ENCODE measurements at places on chromosomes 3 and 15.

DNA sequence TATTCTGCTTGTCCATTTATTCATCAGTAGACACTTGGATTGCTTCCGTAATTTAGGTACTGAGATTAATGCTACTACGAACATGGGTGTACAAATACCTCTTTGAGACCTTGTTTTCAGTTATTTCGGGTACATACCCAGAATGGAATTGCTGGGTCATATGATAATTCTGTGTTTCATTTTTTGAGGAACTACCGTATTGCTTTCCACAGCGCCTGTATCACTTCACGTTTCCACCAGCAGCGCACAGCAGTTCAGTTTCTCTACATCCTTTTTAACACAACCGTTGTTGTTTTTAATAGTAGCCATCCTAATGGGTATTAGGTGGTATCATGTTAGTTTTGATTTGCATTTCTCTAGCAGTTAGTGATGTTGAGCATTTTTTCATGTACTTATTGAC, 9.5 kb downstream of the PAK2 start:
- DNase-seq, result no peak

- DNase-seq, result no peak
These were observed 132.3 kb downstream of the LRRK1 start for GRCh38 chr15:101051291-101052030.

- DNase-seq, result no peak
These were observed 231.2 kb downstream of the MBNL1 start for GRCh38 chr3:152499791-152500385.

DNA sequence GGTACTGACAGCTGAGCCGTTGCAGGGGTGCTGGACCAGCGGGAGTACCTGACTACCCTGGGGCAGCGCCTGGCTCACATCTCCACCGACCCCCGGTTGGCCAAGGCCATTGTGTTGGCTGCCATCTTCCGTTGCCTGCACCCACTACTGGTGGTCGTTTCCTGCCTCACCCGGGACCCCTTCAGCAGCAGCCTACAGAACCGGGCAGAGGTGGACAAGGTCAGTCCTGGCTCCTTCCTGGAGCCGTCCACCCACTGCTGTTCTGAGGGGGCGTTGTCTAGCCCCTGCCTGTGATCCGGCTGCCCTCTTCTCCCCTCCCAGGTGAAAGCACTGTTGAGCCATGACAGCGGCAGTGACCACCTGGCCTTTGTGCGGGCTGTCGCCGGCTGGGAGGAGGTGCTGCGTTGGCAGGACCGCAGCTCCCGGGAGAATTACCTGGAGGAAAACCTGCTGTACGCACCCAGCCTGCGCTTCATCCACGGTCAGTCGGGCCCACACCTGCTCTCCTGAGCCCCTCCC, 45.7 kb downstream of the DHX30 start:
- no peak for DNase-seq

DNA sequence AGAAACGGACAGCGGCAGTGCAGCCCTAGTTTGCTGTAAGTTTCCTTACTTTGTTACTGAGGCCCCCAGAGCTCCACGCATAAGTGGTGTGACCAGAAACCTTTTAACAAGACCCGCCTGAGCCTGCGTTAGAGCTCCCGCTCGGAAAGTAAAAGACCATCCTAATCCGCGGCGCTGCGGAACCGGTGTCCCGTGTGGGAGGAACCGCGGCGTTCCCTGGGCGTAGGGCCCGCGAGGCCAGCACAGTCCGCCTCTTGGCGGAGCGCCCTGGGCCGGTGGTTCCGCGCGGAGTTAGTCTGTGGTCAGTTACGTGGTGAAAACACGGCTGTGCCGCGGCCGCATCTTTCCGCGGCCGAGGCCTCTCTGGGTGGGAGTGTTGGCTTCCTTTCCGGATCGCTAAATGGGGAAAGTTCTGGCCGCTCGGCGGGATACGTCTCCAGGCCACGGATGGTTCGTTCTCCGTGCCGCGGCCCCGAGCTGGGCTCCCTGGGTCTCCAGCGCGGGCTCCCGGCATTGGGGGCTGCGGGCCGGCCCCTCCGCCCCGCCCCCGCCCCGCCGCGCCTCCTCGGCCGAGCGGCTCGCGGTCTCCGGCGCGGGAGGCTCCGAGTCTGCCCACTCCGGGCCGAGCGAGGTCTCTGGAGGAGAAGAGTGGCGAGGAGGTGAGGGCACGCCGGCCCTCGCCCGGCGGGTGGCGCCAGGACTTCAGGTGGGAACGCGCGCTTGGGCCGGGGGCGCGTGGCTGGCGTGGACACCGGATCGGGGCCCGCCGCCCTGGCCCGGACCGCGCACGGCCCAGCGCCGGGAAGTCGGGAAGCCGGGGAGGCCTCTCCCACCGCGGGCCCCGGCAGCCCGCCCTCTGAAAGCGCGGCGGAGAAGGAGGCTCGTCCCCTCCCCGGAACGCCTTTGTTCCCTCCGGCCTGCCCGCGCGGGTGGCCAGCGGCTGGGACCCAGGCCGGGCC, 754 bp downstream of the B3GNT5 start:
- peak; percentile 28 for DNase-seq

GRCh38 chr3:14902719-14903118, 44.7 kb upstream of the NR2C2 start:
- no peak for DNase-seq

DNA sequence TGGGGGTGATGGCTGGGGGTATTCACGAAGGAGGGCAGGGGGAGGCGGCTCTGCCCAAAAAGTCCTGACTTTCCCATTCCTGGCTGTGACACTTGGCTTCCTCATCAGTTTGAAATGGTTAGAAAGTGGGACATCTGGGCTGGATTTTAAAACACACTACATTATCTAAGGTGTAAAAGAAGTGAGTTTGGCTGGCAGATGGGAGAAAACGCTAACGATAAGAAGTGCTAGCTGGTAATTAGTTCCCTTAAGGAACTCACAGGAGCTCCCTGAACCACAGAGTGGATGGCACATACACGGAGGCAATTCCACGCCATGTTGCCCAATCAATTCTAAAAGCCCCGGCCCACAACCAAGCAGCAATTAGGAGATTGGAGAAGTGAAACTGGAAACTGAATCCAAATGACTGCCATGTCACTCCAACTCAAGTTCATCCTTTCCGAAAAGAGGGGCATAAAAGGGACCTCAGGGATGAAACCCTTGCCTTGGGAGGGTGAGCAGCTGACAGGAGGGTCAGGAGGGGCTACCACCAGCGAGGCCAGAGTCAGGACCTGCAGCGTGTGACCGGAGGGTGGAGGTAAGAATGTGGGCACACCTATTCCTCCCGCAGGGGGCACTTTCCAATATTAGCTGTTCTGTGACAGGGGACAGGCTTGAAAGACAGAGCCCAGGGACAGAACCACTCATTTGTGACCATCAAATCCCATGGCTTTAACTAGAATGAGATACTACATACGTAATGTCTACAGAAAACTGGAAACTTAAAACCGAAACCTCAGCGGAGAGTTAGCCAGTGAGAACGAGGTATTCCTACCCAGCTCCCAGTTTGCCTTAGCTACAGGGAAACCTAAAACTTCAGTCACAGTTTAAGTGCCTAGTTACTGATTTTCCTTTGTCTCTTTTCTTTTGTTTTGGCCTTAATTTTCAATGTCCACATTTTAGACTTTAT, 95.3 kb upstream of the OXTR start:
- DNase-seq, result no peak

DNA sequence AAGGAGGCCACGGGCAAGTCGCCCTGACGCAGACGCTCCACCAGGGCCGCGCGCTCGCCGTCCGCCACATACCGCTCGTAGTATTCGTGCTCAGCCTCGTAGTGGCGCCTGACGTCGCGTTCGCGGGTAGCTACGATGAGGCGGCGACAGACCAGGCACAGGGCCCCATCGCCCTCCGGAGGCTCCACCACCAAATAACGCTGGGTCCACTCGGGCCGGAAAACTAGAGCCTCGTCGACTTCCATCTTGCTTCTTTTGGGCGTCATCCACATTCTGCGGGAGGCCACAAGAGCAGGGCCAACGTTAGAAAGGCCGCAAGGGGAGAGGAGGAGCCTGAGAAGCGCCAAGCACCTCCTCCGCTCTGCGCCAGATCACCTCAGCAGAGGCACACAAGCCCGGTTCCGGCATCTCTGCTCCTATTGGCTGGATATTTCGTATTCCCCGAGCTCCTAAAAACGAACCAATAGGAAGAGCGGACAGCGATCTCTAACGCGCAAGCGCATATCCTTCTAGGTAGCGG, at the start of gene EPM2AIP1:
Gene EPM2AIP1, minus strand, starts transcription at position 326 of the 520 bp plus-strand sequence. Its CDS starts 54 bp downstream, at position 272.
- DNase-seq, result no peak

- no peak for DNase-seq
These were observed 213.3 kb downstream of the GRM7 start for GRCh38 chr3:7074217-7074616.

GRCh38 chr15:69724333-69724732, 271.7 kb downstream of the RPLP1 start:
- no peak for DNase-seq

DNA sequence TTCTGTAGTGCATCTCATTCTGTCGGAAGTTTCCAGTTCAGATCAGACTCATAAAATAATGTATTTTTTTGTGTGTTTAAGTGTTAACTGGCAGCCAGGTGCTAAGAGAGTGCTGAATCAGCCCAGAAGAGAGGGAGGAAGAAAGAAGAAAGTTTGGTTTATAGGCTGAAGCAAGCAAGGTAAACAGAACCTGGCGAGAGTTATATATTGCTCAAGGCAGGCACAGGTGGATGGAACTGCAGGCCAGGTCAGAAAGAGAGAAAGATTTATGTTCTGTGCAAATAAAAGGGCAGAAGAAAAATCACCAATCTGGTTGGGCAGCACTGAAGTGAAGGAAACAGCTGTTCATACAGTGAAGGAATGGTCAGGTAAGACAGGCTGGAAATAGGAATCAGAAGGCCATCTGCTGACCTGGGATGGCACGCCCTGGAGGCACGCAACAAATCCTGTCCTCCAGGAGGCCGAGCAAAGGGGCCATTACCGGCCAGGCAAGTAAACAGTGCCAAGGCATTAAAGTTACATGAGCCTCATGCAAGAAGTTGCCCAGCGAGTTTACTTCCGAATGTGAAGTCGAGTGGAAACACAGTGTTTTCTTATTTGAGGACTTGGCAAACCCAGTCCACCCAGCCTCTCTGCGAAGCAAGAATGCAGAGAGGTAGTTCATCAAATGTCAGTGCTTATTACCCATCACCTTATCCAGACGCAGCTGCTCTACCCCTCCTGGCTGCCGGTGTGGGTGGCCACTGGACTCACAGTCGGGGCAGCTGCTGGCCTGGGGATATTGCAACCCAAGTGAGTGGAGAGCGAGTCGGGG, 309.8 kb downstream of the VPS13C start:
- DNase-seq, result no peak

- peak; percentile 2 for DNase-seq
These were observed 472 bp downstream of the CHST14 start for GRCh38 chr15:40471105-40471807.

- DNase-seq, result no peak
These were observed 36.2 kb downstream of the GXYLT2 start for GRCh38 chr3:72924055-72924454.

- DNase-seq, result no peak
These were observed 82.3 kb downstream of the CLDN11 start for GRCh38 chr3:170500995-170501394.

GRCh38 chr15:63509955-63510940, 5.9 kb downstream of the USP3 start:
- DNase-seq, result peak; percentile 75

- peak; percentile 62 for DNase-seq
These were observed 156.0 kb upstream of the MCTP2 start for GRCh38 chr15:94075349-94075748.

DNA sequence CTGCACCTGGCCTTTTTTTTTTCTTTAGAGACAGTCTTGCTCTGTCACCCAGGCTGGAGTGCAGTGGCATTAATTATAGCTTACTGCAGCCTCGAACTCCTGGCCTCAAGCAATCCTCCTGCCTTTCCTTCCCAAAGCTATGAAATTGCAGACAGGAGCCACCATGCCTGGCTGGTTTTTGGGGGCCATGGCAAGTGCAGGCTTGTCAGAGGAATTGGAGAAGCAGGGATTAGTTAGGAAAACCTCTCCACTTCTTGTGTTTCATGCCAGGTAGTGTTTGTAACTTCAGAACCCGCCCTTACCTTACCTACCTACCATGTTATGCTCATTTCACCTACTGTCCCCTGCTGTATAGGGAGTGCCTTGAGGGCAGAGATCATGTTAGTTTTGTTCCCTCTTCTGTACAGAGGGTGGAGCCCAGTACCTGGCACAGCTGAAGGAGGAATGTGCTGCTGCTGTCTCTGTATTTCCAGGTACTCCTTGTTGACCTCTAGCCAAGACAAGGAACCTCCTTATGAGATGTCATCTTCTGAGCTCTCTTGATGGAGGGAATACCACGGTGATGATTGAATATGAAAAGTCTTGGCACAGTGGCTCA, 43.8 kb downstream of the TRAK1 start:
- DNase-seq, result no peak

- no peak for DNase-seq
These were observed 31.4 kb downstream of the CA12 start for GRCh38 chr15:63350178-63350621.

All from AG10803 (cell line).